Bone marrow (tissue), 2 donors: ENCODE measurements at places on chromosomes 12 and 14.

GRCh38 chr12:108806346-108806745 is 51.0 kb downstream of the SSH1 start:
- no peak for DNase-seq

DNA sequence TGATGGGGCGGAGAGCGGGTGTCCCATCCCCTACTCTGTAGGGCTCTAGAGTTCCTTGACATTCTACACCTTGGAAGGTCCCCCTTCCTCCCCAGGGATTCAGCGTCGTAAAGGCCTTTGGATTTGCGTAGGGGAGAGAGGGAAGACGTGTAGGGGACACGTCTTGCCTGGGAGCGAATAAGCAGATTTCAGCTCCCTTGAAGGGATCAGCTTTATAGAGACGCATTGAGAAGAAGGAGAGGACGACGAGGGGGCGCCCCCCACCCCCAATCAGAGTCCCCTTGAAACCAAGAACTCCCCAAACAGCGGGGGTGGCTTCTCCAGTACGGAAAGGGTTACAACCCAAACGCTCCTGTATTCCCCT is 324 bp downstream of the CALCOCO1 start:
- DNase-seq: no peak

DNA sequence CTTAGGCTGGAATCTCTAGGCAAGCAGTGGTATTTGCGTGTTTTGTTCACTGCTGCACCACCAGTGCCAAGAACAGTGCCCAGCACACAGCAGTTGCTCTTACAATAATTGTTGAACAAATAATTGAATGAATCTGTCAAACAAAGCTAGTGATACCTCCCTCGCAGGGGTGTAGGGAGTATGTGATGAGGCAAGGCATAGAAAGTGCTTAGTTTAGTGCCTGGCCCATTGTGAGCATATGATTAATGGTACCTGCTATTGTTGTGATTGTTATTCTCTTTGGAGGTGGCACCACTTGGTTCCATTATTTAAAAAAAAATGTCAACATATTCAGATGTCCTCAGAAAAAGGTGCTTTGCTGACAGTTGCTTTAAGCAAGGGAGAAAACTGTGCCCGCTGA is 210.1 kb upstream of the TBX3 start:
- no peak for DNase-seq

DNA sequence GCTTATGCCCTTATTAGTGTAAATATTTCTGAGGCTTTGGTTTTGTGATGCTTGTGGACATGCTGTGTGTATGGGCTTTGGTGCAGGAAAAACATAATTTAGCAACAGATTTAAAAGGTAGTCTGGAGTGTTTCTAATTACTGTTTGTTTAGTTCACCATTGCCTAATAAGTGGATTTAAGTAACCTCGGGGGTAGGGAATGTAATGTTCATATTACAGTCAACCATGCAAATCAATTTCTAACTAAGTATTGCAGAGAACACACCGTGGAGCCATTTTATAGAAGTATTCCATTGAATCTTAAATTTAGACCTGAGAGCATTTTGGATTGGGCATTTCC is 53.5 kb downstream of the ANO6 start:
- DNase-seq: no peak

DNA sequence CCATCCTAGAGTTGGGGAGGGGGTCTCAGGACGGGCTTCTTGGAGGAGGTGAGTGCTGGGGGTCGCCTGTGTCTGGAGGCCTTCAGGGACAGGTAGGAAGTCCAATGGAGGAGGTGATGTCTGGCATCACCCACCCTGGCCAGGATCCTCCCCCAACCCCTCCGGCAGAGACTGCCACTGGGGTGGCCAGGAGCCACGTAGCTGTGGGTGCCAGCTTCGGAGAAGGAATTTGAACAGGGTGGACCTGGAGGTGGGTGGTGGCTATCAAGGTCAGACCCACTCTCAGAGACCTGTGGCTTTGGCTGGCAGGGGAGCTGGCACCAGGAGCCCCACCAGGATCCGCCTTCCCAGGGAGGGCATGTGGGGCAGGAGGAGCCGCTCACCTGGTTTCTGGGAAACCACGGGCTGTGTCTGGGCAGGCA is 9.1 kb downstream of the CEP170B start:
- no peak for DNase-seq
